Stimulated activated CD4-positive, alpha-beta T cell treated with anti-CD3 and anti-CD28 coated beads, Interleukin-4, amount 100 ng/mL, for 48 hours (primary cell): ENCODE measurements at places on chromosomes 3 and 15.

DNA sequence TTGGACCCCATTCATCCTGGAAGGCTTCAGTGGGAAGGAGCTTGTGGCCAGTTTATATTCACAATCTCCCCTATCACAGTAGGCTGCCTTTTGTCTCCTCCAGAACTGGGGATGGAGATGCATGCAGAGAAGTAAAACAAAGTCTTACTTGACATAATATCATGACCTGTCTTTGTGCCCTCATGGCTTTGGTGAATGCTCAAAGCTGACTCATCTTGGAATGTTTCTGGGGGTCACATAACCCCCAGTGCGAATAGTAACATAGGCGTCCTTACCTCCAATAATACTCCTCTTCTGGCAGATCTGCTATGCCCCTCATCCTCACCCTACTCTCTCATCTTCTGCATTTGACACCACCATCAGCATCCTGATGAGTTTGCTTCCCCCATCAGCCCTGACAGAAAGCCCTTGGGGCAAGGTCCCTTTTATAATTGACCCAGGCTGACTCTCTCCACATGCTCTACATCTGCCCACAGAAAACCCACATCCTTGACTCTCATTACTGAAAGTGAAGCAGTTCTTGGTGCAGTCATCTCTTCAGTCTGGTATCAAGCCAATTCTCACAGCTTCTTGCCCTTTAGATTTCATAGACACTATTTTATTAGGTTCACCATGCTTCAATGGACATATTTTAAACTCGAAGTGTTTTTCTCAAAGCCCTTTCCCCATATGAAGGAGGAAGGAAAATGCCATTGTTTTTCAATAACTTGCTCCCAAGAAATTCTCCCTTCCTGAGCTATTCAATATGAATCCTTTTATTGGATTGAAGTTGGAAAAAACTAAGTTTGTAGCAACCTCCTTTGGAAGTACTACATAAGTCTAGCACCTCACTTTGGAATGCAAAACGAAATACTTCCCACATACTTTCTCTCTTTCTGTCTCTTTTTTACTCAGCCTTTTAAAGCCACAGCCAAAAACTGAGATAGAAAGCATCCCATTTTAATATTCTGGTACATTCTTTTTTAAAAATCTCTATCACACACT, 36.6 kb downstream of the OSTN start:
- no peak for DNase-seq

DNA sequence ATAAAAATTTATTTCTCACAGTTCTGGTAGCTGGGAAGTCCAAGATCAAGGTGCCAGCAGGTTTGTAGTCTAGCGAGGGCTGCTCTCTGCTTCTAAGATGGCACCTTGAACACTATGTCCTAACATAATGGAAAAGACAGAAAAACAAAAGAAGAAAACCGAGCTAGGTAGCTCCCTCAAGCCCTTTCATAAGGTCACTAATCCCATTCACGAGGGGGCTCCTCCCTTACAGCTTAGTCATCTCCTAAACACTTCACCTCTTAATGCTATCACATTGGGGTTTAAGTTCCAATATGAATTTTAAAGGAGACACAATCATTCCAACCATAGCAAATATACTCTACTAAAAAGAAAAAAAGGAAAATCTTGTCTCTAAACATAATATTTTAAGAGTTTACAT, 23.6 kb downstream of the GOLGA6D start:
- no peak for DNase-seq

DNA sequence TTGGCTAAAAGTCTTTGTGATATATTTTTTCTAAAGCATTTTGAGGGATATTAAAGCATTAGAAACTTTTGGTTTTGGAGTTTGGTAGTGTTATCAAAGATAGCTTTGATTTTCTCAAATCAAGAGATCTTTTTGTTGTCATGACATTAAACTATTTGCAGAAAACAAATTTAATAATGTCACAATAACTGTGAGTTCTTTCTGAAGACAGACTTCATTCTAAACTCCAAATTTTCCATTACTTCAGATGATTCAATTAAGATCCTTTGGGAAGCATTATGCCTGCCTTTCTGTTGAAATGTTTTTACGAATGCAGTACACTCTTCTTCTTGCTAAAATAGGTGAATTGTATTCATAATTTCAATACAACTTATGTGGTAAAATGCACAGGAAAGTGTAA, 145.4 kb downstream of the ALCAM start:
- DNase-seq = no peak

DNA sequence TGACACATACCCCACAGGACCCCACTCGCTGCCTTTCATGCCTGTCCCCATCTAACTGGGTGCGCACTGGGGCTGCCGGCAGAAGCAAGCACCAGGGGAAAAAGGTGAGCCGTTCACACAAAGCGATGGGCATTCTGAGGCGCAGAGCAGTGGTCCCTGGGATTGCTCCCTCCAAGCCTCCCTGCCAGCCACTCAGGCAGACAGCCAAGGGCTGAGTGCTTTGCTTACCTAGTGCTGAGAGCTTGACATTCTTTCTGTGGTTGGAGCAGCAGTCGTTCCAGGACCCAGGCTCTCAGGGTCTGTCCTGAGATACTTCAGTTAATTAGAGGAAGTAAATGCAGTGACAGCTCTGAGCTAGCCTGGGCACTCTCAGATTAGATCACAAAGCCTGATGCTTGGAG, 5.7 kb downstream of the ESYT3 start:
- DNase-seq = no peak

- DNase-seq = no peak
Observed at GRCh38 chr3:188581365-188581764, 427.4 kb downstream of the LPP start.

DNA sequence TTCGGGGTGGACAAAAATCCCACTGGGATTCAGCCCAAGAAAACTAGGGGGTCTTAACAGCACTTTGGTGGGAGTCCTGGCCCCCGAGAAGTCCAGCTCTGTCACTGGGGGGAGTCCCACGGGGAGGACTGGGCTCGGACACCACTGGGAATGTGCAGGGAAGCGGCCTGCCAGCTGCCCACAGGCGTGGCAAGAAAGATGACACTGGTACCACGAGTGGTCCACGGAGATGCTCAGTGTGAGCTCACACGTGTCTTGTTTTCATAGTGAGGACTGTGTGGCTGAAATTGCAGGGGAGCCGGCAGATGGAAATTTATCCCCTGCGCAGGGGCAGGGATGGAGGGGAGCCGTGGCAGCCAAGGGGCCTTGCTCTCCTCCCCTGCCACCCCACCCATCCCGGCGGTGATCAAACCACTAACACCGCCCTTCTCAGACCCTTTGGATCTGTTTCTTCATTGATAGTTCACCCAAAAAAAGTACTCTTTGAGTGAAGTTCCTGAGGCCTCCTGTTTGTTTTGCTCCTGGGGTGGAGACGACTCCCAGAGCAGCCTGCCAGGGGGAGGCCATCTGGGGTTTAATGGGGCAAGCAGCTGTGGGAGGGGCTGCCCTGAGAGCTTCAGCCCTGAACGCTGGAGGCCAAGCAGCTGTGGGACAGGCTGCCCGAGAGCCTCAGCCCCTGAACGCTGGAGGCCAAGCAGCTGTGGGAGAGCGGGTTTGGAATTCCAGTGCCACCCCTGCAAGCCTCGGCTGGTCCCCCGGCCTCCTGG, 130.9 kb downstream of the LRRK1 start:
- no peak for DNase-seq

DNA sequence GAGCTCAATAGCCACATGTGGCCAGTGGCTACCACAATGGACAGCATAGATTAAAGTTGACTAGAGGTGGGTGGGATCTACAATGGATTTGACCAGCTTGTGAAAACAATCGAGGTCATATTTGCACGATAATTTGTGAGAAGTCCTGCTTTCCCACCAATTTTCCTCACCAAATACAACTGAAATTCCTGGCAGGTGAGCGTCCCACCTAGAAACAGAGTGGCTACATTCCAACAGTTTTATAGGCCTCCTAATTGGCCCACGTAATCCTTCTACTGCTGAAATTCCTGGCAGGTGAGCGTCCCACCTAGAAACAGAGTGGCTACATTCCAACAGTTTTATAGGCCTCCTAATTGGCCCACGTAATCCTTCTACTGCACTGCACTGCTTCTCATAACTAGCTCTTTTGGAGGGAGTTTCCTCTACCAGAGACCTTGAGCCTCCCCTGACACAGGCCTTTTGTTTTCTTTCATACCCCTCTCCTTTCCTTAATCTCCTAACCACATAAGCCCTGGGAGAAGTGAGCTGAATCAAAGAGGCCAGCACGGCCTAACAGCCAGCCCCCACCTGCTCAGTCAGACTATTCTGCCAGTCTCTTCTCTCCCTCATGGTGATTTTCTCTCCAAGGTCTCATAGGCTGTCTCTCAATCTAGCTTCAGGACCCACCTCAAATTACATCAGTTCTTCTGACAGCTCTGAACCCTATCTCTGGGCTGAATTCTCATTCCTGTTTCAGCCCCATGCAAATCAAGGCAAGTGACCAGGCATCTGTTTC, 80.2 kb downstream of the BFSP2 start:
- DNase-seq = no peak

- DNase-seq = no peak
Observed at GRCh38 chr3:94787734-94788270, 724.9 kb downstream of the NSUN3 start.

DNA sequence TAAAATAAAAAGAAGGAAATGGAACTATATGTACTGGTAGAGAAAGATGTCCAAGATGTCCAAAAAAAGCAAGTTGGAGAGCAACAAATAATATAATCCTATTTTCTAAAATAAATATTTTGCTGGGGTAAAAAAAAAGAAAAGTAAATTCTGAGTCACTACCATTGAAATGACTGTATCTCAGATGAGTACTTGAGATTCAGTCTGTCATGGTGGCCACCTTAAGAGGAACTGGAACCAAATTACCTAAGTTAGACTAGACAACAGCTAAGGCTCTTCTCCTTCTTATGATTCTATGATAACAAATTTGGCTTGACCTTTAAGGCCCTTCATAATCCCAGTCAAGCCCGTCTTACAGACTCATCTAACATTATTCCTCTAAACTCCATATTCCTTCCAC, 270.6 kb upstream of the HES1 start:
- no peak for DNase-seq

- DNase-seq = no peak
Observed at GRCh38 chr3:10946526-10946925, 46.0 kb upstream of the SLC6A1 start.

DNA sequence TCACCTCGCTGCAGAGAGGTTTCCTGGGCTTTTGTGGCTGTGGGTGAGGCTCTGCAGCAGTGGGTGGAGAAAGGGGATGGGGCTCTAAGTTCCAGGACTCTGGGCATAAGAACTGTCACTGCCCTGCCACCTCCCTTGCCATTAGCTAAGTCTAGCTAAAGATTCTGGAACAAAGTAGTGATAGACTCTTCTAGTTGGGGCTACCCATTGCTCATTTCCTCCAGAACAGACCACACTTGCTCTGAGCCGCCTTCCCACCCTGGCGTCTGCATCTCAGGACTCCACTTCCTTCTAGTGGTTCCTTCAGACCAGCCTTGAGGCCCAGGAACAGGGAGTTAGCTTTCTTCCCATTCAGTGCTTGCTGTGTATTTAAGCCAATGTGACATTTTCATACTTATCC, 7.5 kb downstream of the ARHGAP31 start:
- no peak for DNase-seq

GRCh38 chr15:55552926-55553325, 35.2 kb downstream of the PYGO1 start:
- no peak for DNase-seq

DNA sequence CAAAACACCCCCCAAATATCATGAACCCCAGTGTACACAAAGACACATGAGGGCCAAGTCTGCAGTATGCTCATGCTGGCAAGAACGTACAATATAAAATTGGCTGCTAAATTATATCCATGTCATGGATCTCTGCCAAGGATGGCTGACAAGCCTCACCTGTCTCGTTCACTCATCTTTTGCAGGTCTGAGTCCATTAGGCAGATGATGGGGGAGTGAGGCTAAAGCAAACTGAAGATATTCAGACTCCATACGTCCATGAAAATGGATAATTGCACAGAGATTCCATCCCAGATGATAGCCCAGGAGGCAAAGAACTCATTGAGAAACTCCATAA, 122.3 kb upstream of the PTPRG start:
- no peak for DNase-seq

DNA sequence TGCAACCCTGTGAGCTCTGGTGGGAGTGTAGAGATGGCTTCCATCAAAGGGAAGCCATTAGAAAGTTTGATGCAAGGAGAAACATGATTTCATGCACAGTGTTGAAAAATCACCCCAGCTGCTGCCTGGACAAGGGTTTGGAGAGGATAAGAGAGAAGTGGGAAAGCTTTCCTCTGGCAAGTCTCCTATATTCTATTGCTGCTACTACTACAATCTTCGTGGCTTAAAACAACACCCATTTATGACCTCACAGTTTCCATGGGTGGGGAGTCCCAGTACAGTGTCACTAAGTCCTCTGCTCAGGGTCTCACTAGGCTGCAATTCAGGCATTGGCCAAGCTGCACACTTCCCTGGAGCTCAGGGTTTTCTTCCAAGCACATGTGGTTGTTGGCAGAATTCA, 229.3 kb downstream of the TAFA4 start:
- no peak for DNase-seq

DNA sequence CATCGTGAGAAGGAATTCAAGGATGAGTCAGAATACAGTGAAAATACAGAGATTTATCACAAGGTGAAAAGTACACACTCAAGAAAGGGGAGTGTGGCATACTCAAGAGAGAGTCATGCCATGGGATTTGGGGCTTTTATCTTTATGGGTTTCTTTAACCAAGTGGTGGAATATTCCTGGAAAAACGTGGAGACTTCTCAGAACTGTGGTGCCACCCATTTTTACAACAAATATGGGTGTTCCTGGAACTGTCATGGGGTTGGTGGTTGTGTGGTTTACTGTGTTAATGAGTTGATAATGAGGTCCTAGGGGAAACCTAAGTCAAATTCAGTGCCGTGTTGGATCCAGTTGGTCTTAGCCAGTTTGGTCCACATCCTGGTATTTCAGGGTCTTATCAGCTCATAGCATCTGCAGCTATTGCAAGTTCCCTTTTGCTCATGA, 497.2 kb downstream of the GABRG3 start:
- no peak for DNase-seq

GRCh38 chr3:111047812-111048435, 23.7 kb upstream of the NECTIN3 start:
- DNase-seq = no peak

DNA sequence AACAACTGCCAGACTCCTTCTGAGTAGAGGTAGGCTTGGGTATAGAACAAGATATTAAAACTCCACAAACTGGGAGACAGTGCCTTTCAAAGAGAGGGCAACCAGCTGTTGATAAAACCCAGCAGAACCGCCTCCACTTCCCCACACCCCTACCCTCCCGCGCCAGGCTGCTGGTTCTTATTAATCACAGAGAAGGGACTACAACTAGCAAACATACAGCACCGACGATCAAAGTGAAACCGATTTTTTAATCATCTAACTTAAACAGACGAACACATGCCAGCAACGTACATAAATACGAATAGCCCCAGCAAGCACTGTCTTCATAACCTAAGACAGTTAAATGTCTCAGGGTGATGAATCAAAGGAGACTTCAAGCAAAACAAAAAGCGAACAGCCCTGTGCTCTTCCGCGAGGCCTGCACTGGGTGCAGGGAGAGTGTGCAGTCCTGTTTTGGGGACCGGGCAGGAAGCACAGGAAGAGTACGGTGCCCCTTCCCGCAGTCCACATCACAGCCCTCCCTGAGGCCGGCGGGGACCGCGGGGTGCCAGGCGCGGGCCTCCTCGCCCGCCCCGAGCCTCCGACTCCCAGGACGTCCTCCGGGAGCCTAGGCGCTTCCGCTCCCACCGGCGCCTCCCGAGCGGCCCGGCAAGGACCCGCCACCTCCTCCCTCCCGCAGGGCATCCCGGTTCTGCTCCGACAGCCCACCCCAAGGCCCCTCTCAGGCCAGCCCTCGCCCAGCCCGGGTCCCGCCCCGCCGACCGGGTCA, 75.1 kb upstream of the VGLL4 start:
- peak; percentile 35 for DNase-seq

GRCh38 chr15:78460737-78461136, 22.7 kb downstream of the IREB2 start:
- DNase-seq = no peak

- DNase-seq = no peak
Observed at GRCh38 chr3:114645392-114645791, 351.6 kb downstream of the TIGIT start.
